ENCODE measurements at places on chromosomes 3 and 15.

- no peak for DNase-seq
Measured at GRCh38 chr3:182116386-182116785, 404.7 kb downstream of the SOX2 start.

GRCh38 chr3:27796365-27796875 lies 74.3 kb upstream of the EOMES start:
- DNase-seq: no peak

GRCh38 chr3:178969004-178969700 lies 102.5 kb downstream of the ZMAT3 start:
- no peak for DNase-seq

GRCh38 chr15:53462651-53463050 lies 296.8 kb downstream of the WDR72 start:
- no peak for DNase-seq
